ENCODE measurements at places on chromosomes 13 and 19.

DNA sequence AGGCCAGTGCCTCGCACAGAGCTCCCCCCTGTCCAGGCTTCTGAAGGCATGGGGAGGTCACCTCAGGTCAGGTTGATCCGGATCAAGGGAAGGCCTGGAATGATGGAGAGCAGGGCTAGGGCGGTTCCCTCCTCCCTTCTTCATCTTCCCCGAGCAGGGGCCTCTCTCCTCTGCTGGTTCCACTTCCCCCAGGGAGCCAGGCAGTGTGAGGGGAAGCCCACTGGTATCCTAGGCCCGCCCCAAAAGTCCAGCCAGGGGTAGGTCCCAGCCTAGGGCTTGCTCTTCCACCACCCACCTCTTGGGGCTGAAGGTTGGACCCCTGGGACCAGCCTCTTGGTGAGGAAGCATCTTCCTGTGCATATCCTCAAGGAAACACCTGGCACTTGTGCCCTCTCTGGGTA is 16.4 kb upstream of the PRR19 start:
- DNase-seq: no peak

- DNase-seq: no peak
Measured at GRCh38 chr13:28327373-28328270, 167.3 kb downstream of the FLT1 start.

DNA sequence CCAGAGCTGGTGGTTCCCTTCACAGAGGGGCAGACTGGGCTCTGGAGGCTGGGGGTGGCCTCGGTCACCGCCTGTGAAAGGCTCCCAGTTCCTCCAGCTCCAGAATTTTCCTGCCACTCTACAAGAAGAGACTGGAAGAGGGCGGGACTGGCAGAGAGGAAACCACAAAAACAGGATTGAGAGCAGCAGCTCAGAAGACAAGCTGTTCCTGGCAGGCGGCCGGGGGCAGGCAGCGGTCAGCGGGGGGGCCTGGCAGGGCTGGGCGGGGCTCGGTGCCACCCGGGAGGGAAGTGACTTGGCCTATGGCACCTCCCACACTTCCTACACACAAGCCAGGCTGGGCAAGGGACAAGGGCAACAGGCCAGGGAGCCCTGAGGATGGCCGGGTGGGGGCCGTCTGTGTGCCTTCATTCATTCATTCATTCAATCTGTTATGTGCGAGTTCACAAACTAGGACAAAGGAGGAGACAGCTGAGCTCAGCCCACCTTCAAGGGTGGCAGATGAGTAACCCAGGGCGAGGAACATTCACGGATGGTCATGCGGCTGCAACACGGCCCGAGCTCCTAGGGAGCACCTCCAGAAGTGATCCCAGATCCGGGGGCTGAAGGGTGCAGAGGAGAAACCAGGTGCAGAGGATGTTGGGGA is 16.9 kb upstream of the BTBD2 start:
- no peak for DNase-seq

DNA sequence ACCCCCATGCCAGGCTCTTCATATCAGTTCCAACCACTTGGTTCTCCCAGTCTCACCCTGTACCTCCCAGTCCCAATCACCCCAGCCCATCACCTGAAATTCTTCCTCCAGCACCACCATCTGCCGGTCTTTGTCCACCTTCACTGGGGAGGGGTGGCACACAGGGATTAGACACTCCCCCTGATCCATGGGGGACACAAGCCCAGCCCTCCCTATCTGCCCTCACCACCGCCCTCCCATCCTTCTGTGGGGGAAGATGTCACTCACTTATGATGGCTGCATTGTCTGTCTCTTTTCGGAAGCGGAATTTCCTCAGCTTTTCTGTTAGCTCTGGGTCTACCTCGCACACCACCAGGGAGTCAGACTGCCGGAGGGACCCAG is 685 bp downstream of the GMFG start:
- no peak for DNase-seq

- DNase-seq: peak; percentile 55
Measured at GRCh38 chr13:22278336-22278929, 607.6 kb downstream of the FGF9 start.

DNA sequence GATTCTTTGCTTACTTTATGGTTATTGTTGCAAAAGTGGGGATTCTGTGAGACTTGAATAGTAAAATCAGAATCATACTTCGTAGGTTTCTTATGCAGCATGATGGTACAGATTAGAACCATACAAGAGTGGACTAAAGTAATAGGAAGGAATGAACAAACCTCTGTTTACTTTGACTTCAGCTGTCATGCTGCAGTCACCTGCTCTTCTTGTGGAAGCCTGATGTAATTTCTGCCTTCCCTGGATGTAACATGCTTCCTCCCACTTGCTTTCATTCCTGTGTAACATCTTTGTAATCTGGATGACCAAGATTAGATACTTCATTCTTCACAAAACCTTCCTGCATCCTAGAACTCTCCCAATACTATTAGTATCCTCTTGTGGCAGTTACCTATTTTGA is 235.0 kb downstream of the PCCA start:
- no peak for DNase-seq

DNA sequence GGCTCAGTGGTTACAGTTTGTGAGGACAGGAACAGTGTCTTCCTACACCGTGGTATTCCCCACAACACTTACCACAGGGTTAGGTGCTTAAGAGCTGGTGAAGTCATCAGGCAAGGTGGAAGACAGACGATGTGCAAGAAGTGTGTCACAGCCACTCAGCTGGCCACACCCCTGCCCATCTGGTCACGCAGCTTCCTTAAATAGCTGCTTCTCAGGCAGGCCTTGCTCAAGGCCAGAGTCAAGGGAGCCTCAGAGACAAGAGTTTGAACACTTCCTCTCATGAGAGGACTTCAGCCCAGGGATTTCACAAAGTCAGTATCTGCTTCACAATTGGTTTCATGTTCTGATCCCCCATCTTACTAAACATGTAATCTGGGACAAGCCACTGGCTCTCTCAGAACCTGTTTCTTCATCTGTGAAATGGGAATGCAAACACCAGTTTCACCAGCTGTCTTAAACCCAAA is 80.3 kb upstream of the FRY start:
- DNase-seq: peak; percentile 12

- DNase-seq: no peak
Measured at GRCh38 chr13:100883453-100883852, 208.9 kb upstream of the TMTC4 start.

DNA sequence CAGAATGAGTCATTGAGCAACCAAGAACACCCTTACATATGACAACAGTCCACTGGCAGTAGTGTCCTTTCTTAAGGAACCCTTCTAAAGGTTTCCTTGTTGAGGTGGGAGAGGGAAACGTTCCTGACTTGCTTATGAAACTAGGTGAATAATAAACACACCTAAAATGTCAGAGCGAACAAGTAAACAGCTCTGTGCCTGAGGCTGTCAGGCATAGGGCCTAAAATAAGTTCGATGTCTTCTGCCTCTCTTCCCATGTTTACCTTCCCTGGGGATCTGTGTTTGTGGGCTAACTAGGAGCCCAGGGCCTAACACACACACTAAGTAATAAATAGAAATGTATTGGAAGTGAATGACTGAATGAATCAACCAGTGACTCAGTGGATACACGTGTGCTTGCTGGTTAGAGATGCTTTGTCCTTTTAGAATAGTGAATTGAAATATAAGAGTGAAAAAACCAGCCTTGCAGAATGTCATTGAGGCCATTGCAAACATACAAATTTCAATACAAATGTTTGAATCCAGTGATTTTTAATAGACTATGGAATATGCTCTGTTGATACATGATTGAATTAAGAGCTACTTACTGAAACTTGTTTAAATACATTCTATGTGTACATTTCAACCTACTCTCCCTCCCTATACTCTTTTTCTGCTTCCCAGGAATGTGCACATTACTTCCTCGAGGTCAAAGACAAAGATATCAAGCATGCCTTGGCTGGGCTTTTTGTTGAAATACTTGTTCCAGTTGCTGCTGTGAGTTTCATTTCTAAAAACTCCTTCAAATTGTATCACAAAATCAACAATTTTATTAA is 102.9 kb downstream of the FRY start:
- DNase-seq: no peak

- no peak for DNase-seq
Measured at GRCh38 chr13:27339299-27339698, 68.7 kb downstream of the RASL11A start.

- DNase-seq: no peak
Measured at GRCh38 chr19:29908963-29909944, 32.8 kb upstream of the URI1 start.

GRCh38 chr19:22446605-22447004 is 24.5 kb upstream of the ZNF98 start:
- DNase-seq: no peak

- no peak for DNase-seq
Measured at GRCh38 chr13:83214452-83214851, 667.8 kb downstream of the SLITRK1 start.

DNA sequence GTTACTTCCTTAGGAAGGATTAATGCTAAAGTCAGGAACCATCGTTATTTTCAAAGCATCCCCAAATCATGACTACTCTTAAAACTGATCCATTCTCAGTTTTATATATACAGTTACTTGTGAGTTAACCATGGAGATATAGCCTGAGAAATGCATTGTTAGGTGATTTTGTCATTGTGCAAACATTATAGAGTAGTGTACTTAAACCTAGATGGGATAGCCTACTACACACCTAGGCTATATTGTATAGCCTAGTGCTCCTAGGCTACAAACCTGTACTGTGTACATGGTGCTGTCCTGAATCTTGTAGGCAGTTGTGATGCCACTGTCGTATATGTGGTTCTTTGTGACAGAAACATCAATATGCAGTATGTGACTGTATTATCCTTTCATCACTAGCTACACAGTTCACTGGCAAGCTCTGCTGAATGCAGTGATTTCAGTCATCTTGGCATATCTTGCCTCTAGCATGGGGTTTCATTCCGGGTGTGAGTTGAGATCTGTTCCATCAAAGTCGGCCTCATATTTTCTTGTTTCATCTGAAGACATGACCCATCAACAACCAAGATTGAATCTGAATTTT is 45.3 kb downstream of the CDK8 start:
- no peak for DNase-seq

DNA sequence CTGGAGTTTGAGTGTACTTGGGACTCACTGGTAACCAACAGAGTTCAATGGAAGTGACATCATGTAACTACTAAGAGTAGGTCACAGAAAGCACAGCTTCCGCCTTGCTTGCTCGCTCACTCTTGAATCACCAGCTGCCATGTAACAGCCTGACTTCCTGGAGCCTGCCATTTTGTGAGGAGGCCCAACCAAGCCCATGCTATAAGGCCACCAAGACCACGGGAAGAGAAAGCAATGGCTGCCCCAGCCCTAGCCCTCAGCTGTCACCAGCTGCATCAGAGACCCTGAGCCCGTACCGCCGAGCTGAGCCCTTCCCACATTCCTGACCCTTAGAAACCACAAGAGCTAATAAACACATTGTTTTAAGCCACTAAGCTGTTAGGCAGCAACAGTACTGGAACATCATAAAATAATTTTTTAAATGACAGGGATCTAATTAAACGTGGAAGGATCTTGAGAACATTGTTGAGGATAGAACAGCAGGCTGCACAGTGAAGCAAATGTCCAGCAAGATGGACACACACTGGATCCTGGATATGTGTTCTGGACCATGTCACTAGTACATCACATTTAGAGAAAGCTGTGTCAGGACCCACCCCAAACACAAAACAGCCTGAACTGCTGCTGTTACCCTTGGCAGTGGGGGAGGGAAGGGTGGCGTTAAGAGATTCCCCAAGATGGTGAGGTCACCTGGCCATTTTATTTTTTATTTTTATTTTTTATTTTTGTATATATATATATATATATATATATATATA is 21.7 kb upstream of the LDLR start:
- DNase-seq: no peak

DNA sequence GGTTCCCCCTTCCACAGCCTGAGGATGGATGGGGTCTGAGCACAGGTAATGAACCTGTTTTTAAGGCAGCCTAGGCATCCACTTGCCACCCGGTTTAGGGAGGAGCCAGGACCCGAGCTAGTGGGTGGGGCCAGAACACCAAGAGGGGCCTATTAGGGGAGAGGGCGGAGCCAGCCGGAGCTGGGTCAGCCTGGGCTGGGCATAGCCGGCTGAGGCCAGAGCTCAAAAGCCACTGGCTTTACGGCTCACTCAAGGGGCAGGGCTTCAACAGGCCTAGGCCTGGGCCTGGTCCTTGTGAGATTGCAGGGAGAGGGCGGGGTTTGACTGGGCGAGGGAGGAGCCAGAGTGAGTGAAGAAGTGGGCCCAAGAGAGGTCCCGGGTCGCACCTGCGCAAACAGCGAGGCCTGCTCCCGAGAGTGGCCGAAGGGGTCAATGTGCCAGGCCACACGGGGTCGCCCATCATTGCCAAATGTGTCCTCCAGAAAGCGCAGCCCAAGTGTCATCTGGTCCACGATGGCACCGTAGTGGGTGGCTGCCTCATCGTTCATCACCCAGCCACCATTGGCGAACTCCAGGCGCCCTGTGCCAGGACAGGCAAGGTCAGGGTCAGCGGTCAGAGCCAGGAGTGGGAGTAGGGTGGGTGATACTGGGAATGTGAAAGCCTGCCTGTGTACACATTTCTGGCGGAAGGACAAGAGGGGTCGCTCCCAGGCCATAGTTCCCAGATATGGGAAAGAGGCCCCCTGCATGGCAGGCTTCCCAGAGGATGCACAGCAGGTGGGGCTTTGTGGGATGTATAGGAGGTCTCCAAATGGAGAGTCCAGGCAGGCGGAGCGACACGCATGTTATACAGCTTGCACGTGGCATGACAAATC is 1.9 kb downstream of the MAN2B1 start:
- DNase-seq: no peak

- no peak for DNase-seq
Measured at GRCh38 chr13:80498433-80498832, 157.5 kb upstream of the SPRY2 start.

DNA sequence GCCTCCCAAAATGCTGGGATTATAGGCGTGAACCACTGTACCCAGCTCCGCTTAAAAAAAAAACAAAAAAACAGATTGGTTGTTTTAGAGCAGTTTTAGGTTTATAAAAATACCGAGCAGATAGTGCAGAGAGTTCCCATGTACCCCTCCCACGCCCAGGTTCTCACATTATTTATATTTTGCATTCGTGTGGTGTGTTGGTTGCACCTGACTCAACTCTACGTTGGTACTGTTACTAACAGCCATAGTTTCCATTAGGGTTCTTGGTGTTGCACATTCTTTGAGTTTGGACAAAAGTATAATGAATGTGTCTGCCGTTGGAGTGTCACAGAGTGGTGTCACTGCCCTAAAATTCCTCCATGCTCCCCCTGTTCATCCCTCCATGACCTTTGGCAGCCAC is 29.1 kb downstream of the MYO9B start:
- no peak for DNase-seq

- no peak for DNase-seq
Measured at GRCh38 chr13:28044608-28045007, 55.8 kb downstream of the FLT3 start.

GRCh38 chr13:37640499-37640898 is 41.9 kb upstream of the POSTN start:
- DNase-seq: no peak

GRCh38 chr19:3122512-3122870 is 13.3 kb upstream of the GNA15 start:
- no peak for DNase-seq

- no peak for DNase-seq
Measured at GRCh38 chr19:42229855-42230351, 9.8 kb downstream of the ZNF526 start.

All from central memory CD8-positive, alpha-beta T cell (primary cell).